ENCODE measurements at places on chromosomes 3 and 15. TPM values are rescaled to one million over a fixed set of nuclear protein-coding genes. Genes with fewer than 3 reads are reported as not detected.

DNA sequence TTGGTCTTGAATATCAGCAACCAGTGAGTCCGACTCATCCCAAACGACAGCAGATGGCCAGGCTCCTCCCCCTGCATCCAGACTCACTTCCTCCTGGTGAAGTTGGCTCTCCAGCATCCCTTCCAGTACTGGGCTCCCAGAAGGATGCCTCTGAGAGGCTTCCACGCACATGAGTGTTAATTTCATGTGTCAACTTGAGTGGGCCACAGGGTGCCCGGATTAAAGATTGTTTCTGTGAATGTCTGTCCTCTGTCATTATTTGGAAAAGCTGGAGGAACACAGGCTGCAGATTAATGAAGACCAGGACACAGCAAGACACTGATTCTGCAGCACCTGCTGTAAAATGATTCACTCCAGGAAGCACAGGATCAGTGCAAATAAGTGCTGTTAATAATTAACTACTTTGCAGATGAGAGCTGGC is 99.8 kb downstream of the ATP10A start:
- no peak for DNase-seq

GRCh38 chr3:157692468-157692867 is 189.3 kb upstream of the VEPH1 start:
- DNase-seq: no peak

DNA sequence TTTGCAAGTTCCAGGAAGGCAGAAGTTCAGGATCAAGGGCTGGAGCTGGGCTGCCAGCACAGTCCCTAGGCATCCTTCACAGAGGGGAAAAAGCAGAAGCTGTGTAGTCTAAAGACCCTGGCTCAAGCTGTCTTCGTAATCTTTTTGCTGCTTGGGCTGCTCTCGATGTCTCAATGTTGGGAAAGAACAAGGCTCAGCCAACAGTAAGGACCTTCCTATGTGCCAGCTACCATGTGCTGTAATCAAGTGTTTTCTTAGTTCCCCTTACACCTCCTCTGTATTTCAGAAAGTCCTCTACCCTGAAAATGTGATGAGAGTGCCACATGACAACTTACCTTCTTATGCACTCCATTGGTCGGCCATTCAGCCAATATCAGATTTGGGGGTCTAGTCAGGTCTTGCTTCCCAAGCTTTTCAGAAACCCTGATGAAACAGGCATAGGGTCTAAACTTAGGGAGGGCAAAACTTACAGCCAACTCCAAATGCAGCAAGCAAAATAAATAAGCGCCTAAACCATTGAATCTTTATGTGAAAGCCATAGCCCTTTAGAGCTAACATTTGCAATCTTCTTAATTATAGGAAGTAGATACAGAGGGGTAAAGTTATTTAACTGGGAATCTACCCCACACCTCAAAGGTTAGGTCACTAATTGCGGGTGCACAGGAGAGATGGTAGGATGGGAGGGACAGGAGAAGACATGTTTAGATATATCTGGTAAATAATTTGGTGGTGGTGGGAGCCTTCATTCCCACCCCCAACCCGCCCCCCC is 1.2 kb upstream of the EDEM1 start:
- DNase-seq: no peak

GRCh38 chr15:40092979-40093869 is 15.5 kb downstream of the BMF start:
- DNase-seq: no peak

GRCh38 chr3:117145677-117146076 is 436.1 kb downstream of the TUSC7 start:
- no peak for DNase-seq

DNA sequence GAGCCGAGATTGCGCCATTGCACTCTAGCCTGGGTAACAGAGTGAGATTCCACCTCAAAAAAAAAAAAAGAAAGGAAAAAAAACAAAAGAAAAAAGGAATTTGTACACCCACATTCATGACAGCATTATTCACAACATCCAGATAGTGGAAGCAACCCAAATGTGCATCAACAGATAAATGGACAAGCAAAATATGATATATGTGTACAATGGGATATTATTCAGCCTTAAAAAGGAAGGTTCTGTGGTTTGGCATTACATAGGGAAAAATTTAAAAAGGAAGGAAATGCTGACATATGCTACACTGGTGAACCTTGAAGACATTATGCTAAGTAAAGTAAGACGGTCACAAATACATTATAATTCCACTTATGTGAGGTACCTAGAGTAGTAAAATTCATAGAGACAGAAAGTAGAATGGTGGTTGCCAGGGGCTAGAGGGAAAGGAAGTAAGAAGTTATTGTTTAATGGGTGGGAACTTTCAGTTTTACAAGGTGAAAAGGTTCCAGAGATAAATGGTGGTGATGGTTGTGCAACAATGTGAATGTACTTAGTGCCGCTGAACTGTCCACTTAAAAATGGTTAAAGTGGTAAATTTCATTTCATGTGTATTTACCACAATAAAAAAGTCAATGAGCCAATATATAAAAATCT is 118.5 kb downstream of the MYLK start:
- DNase-seq: no peak

DNA sequence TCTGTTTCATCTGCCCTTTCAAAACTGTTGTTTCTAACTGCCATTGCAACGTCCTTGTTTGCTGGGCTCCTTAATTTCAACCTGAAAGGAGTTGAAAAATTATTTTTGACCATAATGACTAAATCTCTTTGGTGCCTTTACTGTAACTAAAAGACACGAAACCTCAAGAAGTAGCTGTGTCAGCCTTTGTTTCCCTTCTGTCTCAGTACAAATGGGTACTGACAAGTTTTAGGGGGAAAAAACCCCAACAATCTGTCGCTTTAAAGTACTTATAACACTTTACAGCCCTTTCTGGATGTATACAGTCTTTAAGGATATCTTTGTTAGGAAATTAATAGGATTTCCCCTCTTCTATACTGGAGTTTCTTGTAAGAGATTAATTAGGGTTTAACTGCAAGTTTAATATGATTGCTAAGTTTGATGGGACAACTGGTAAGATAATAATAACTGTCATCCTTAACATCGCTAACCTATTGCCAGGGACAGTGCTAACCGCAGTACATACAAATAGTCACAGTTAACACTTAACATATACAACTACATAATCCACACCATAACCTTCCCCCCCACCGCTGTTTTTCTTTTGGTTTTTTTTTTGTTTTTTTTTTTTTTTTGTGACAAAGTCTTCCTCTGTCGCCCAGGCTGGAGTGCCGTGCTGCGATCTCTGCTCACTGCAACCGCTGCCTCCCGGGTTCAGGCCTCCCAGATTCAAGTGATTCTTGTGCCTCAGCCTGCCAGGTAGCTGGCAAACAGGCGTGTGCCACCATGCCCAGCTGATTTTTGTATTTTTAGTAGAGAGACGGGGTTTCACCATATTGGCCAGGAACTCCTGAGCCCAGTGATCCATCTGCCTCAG is 1.7 kb downstream of the GXYLT2 start:
- DNase-seq: no peak

DNA sequence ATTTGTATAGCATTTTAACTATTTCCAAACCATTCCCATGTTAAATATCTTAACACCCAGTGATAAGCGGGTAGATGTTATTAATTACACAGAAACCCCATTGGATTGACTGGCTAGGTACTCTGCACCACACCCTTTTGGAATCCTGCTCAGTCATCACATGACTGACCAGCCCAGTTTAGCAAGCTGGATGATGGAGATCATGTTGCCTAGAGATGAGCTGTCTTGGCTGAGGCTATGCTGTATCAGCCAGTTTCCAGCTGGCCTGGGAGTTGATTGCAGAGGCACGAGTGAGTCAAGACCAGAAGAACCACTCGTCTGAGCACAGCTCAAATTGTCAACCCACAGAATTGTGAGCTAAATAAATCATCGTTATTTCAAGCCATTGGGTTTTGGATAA is 124.6 kb downstream of the ZNF621 start:
- DNase-seq: no peak

DNA sequence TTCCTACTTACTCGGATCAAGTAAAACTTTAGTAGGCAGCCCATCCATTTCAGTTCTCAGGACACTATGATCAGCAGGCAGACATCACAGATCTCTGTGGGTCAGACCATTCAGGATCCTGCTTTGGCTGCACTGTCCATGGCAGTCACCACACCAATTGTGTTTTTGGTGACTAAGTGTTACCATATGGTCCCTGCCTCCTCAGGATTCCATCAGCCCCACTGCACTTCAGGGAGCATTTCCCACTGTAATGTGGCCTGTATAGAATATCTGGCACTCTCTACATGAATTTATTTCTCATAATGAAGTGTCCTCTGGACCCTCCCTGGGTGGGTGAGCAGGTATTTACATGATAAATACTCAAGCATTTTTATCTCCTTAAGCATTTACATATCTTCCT is 41.3 kb downstream of the ZNF445 start:
- no peak for DNase-seq

GRCh38 chr3:101879623-101880284 is 30.4 kb downstream of the NFKBIZ start:
- no peak for DNase-seq

- no peak for DNase-seq
These were observed 24.6 kb upstream of the CORO2B start for GRCh38 chr15:68553994-68554720.

- DNase-seq: no peak
These were observed 703.0 kb downstream of the ZPLD1 start for GRCh38 chr3:103137830-103138229.

DNA sequence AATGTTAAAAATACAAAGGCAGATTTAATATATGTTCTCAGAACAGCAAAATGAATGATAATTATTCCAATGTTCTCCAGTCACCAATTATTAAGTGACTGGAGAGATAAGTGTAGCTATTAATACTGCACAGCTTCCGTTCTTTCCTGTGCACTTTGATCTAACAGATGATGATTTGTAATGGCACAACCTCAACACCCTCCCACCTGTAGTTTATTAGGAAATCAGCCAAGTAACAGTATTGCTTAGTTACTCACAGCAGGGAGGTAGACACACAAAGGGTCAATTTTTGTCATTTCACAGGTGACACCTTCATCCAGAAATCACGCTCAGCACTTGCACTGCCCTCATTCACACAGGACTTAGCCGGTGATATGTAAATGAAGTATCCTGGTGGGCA is 688.1 kb downstream of the EPHA3 start:
- DNase-seq: no peak

GRCh38 chr3:153706706-153707105 is 414.5 kb upstream of the ARHGEF26 start:
- no peak for DNase-seq

GRCh38 chr3:146131616-146132410 is 29.2 kb downstream of the PLOD2 start:
- DNase-seq: no peak

DNA sequence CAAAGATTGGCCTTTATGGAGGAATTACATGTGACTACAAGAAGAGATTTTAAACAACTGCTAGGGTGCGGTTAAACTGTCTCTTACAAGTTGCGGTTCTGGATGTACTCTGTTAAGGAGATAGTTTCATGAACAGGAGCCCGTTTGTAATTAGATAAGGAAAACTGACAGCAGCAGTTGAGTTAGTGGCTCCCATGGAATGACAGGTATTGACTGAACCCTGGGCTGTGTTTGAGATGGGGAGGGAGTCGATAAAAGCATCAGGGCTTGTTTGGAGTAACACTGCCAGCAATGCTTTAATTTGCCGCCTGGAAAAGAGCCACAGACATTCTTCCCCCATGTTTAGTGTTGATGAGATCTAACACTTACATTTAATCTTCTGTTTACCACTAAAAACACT is 139.9 kb downstream of the ROBO2 start:
- no peak for DNase-seq

- DNase-seq: no peak
These were observed 112.4 kb upstream of the ALDH1A3 start for GRCh38 chr15:100767001-100767825.

DNA sequence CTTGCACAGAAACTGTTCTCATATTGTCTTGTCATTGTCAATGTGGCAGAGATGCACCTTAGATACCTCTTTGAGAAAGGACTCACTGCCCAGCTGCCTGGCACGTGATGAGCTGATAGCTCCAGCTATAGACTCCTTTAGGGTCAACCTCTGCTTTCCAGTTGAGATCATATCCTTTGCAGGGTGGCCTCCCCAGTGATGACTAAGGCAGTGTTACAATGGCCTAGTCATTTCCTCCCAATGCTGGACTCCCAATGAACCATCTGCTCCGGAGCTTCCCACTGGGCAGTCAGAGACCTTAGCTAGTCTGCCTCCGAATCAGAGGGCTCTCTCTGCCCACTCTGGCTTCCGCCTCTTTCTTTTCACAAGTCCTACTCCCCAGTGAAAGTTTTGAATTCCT is 79.5 kb downstream of the CHRD start:
- DNase-seq: no peak

DNA sequence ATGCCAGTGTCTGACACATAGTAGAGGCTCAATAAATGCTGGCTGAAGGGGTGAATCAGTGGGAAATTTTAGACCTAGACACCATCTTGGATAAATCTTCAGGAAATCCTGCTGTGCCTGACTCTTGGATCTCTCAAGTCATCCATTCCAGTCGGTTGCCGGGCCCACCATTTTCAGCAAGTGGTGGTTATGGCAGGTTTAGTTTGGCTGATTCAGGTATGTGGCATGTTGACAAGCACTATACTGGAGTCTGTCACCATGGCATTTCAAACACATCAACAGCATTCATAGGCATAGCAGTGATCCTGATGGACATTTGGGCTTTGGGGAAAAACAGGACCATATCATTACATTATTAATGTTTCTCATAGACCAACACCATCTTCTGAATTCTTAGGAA is 25.7 kb upstream of the APH1B start:
- no peak for DNase-seq

DNA sequence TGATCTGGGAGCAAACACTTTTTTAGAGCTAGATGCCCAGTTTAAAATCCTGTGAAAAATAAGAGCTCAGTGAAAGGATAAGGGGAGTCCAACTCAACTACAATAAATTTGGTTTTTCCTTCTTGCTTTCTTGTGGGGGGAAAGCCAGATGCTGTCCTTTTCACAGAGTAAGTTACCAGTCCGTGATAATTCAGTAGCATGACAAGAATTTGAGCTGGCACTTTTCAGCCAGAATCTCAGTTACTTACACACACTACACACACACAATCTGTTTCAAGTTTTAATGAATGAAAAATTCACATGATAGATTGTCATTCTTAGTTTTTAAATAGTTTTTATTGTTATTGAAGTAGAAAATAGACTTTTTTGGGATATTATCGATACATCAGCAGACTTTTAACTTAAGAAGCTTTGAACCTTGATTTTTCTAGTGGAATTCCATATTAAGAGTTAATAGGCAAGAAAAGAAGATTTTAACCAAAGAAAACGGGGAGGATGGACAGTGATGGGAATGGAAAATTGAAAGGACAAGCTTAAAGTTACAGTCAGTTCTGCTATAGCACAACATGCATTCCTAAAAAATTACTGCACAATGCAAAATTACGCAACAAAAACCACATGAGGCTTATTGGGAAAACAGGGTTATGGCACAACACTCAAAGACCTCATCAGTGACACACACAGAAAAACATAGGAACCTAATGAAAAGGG is 47.0 kb downstream of the PSMD6 start:
- no peak for DNase-seq

Gene CCDC33
- total RNA-seq: 2.0 TPM

Gene ATRIP
- total RNA-seq: 20.2 TPM

Gene ATP13A5
- not detected for total RNA-seq

Gene CCK
- 2.4 TPM for total RNA-seq

Gene TGM4
- total RNA-seq: not detected

Gene STRC
- 0.42 TPM for total RNA-seq

Gene IL12A
- total RNA-seq: 0.82 TPM

Gene LRRIQ4
- total RNA-seq: not detected

Gene CCNB2
- 93.6 TPM for total RNA-seq

Measured in H1 (cell line).